ENCODE measurements at places on chromosomes 4 and X.

- DNase-seq = no peak
Observed at GRCh38 chrX:153924149-153924861, 1.8 kb downstream of the ARHGAP4 start.

- no peak for DNase-seq
Observed at GRCh38 chr4:148842843-148843242, 400.6 kb upstream of the NR3C2 start.

DNA sequence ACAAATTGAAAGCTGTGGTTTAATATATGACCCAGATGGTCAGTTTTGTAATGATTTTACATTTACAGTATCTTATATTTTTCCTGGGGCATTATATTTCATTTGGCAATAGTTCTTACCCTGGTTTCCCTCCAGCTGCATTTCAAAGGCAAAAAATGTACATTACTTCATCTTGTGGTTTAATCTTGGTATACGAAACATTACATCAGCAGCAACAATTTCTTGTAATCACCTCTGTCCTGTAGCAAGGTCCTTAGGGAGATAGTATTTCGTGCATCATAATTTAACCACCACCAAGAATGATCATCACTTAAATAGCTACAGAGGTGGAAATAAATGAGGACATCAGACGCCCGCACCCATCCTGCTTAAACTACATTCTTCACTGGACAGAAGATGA is 48.8 kb downstream of the HS6ST2 start:
- no peak for DNase-seq

- no peak for DNase-seq
Observed at GRCh38 chr4:99403380-99404184, 31.6 kb downstream of the ADH7 start.
